ENCODE measurements at places on chromosomes 6 and 20.

DNA sequence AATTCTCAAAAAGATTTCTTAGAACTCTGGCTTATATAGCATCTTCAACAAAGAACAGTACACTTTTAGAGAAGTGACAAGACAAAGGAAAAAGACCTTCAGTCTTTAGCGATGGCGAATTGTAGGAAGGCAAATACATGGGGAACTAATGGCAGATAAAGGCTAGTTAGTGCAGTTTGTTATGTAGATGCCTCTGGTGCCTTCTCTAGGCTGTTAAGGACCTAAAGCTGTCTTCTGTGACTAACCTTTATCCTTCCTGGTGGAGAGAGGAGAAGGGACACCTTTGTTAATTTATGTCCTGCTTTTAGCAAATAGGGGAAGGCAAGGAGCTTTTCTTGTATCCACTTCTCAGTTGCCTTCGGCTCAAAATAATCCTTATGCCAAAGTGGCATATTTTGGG is 7.2 kb downstream of the ANKRD6 start:
- no peak for DNase-seq

DNA sequence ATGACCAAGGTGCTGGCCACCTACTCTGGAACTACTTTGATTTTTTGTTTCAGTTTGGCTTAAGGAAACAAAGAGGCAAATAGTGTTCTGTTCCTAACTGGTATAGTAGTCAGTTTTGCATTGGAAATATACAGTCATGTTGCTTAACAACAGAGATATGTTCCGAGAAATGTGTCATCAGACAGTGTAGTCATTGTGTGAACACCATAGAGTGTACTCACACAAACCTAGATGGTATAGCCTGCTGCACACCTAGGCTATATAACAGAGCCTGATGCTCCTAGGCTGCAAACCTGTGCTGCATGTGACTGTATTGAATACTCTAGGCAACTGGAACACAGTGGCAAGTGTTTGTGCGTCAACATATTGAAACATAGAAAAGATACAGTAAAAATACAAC is 80.4 kb downstream of the ARID1B start:
- DNase-seq: no peak

- no peak for DNase-seq
These were observed 6.2 kb downstream of the COL9A3 start for GRCh38 chr20:62822788-62823651.

- DNase-seq: no peak
These were observed 204.5 kb downstream of the ISM1 start for GRCh38 chr20:13425381-13426135.

DNA sequence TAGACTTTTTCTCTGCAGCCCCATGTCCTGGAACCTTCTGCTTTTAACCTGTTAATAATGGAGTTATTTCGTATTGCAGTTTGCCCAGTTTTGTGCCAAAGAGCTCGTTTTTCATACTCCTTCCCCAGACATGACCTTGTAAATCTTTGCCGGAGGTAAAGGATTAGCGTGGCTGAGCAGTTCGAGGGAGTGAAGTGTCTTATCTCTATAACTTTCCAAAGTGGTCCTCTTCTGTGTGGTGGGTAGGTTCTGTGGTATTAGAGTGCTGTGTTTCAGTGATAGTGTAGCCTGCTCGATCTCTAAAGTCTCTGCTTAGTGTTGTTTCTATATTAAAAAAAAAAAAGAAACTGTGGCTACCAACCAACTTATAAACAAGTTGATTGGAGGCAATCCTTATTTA is 67.5 kb downstream of the FARS2 start:
- no peak for DNase-seq

GRCh38 chr20:46362921-46363867 is 43.2 kb downstream of the ELMO2 start:
- no peak for DNase-seq

DNA sequence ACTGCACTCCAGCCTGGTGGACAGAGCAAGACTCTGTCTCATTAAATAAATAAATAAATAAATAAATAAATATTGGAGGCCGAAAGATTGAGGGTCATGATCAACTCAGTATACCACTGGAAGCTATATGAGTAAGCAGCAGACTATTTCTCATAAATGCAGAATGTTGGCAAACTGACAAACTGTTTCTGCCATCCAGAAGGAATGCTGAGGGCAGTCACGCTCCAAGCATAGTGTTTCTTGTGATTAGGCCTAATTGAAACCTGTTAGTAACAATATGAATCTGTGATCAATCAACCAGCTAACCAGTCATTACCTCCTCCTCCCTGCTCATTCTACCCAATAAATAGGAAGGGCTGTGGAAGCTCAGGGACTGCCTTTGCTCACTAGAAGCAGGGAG is 15.2 kb upstream of the KCNK15 start:
- peak; percentile 82 for DNase-seq

- no peak for DNase-seq
These were observed 178.1 kb upstream of the MARCKS start for GRCh38 chr6:113679051-113679450.
